ENCODE measurements at places on chromosomes 2 and 18. TPM values are rescaled to one million over a fixed set of nuclear protein-coding genes. Genes with fewer than 3 reads are reported as not detected.

- DNase-seq: peak; percentile 52
Measured at GRCh38 chr2:23926290-23926749, 603 bp downstream of the ATAD2B start.

DNA sequence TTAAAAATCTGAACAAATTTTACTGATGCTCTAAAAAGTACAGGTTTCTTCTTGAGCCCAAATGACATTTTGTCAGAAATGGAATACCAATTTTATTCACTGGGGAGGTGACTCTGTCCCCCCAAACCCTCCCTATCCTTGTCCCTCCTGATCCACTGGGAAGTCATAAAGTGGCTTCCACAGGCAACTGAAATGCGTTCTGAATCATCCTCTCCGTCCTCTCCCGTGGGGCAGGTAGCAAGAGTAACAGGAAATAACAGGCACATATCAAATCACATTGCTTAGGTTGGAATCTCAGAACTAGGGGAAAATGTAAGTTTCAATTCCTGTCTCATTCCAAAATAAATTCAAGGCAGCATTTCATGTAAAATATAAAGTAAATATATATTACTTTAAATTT, 44.5 kb downstream of the MYL12B start:
- DNase-seq: no peak

DNA sequence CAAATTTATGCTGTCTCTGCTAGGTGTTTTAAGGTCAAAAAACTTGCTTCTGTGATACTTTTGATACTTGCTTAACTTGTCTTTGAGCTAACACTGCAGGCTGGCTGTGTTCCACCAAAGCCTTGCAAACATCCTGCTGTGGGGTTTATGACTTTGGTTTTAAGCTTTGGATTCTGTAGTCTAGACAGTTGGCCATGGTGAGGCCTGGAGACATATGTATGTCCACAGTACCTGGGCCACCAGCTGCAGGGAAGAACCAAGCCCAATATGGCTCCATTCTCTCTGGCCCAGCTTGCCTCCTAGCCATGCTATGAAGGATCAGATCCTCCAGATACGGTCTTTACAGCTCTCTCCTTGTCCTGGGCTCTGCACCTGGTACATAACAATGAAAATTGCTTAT, 113.9 kb downstream of the INO80D start:
- DNase-seq: no peak

DNA sequence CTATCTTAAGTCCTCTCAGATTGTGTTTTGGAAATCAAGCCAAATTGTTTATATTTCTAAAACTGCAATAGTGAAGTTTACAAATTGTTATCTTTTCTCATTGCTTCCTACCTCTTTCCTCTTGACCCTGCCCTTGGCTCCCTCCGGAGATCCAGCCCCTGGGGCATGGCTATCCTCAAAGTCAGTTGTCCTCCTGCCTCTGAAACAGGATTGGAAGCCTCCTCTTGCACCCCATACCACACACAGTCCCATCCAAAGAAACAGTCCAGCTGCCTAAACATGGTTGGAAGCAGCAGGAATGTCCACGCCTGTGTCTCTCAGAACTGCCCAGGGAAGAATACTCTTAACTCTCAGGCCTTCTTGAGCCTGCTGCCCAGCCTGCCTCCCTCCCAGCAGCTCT, 30.1 kb upstream of the COL6A3 start:
- DNase-seq: no peak

- no peak for DNase-seq
Measured at GRCh38 chr2:74043345-74044329, 58.9 kb downstream of the TET3 start.

GRCh38 chr2:74882299-74882687, 48.4 kb downstream of the HK2 start:
- DNase-seq: no peak

DNA sequence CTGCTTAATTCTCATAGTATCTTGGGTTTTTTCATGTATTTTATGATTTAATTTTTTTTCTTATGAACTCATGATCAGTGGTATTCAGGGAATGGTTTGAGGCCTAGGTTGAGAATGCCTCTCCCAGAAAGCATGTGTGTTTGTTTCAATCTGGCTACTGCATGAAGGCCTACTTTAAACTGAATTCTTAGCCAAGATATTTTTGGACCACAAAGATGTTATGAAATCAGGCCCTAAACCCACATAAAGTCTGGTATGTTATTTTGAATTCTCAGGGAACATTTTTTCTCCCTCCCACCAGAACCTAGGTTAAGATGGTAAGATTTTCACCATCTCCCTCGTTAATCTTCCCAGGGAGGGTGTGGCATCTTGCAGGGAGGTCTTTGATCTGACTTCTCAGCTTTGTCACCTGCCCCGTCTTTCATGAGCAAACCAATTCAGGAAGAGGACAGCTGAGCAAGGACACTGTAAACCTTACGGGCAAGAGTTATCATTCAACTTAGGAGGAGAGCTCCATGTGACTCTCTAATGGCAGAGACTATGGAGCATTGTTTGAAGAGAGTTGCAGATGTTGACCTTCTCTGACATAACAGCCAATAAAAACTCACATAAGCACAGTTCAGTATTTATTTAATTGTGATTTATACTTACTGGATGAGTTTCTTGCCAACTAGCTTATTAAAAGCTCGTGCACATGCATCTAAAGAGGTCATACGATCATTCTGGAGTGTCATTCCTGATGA, 21.3 kb upstream of the ACKR3 start:
- DNase-seq: no peak

ASAP2 gene
- total RNA-seq: 11.3 TPM

ROCK1 gene
- 43.0 TPM for total RNA-seq

PSMD14 gene
- 18.5 TPM for total RNA-seq

NAT8 gene
- total RNA-seq: not detected
